ENCODE measurements at places on chromosomes 5 and 9.

DNA sequence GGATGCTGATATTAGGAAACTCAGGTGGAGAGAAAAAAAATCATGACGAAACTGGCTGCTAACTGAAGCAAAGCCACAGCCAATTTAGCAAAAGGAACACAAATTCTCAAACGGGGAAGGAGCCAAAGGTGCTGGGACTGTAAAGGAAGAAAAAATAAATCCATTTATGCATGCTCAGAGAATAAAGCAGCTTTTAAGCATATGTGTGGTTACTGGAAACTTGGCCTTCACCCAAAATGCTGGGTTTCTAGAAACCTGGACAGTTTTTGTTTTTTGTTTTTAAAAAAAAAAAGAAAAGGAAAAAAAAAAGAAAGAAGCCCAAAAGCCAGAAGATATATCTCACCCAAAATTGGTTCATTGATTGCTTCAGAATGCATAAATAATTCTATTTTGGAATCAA, 8.0 kb downstream of the WHRN start:
- no peak for DNase-seq

DNA sequence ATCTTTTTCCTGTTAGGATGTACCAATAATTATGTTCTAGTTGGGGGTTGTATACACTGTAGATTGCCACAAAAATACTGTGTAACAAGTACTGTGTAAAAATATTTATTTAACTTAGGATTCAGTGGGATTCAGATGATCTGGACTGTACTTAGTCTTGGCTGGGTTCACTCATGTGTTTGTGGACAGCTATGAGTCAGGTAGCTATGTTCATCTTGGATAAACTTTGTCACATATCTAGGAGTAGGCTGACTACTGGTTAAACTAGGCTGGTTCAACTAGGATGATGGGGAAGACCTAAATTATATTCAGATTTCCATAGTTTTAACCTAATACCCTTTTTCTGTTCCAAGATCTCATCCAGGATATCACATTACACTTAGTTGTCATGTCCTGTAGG, 32.1 kb upstream of the TNFSF15 start:
- no peak for DNase-seq

DNA sequence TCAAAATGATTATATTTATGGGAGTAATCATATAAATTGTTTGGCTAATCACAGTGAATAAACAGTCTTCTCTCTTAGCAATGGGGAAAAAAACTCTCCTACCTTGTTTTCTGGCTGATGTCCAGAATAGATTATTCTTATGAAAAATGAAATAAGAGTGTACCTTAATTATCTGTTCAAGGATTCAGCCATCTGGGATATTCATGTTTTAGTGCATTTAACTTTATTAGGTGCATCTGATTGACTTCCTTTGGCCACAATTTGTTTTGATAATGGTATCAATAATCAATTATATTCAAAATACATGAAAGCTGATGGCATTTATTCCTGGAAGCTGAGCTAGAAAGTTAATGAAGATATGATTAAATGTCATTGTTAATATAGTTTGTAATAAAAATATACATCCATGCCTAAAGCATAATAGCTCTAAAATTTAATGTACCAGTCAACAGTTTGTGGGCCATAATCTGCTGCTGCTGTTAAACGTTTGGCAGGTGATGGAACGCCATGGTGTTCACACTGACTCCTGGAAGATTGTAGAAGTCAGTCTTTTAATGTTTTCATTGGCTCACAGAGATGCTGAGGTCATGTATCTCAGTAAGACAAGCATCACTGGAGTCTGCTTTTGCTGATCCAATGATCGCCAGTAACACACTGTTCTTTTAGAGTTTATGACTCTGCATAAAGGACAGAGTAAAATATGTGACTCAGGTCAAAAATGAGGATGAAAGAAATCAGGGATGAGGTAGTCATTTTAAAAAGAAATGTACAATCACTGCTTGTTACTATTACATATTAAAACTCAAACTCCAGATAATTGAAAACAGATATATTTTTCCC, 105.8 kb downstream of the ISL1 start:
- DNase-seq: no peak

- no peak for DNase-seq
Observed at GRCh38 chr5:170117736-170118135, 12.0 kb downstream of the FOXI1 start.

- no peak for DNase-seq
Observed at GRCh38 chr9:124510650-124511425, 3.6 kb upstream of the NR5A1 start.

GRCh38 chr5:173320259-173320658, 8.0 kb downstream of the STC2 start:
- no peak for DNase-seq

- DNase-seq: no peak
Observed at GRCh38 chr5:153797484-153797883, 241.2 kb downstream of the FAM114A2 start.

- DNase-seq: no peak
Observed at GRCh38 chr5:77418162-77418561, 74.0 kb downstream of the WDR41 start.

GRCh38 chr5:53503562-53504218, 23.3 kb downstream of the FST start:
- DNase-seq: no peak

DNA sequence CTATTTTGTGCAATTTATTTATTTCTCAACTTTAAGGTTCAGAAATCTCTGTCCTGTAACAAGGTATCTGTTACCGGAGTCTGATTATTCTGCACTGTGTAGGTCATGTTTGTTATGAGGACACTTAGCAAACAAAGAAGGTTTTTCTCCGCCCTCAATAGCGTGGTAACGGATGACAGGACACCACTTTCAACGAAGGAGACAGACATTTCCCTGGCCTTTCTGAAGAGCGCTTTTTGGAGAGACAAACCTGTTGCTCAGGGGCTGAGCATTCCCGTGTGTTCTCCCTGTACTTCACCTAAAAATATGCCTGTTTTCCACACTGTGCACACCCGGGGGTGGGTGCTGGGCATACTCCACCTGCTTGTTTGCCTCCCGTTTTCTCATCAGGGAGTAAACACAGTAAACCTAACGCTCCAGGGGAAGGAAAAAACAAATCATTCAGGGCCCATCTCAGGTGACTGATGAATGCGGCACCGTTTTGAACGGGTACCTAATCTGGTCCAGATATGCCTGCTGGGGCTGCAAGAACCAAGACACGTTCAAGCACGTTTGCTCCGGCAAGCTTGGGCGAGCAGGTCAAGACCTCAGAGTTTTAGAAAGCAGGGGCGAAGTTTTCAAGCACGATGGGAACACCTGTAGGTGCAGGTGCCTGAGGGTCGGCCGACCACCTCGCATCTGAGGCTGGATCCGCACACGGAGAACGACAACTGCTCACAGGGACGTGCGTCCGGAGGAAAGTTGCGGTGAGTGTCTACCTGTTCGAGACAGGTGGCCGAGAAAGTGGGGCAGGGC, 859 bp downstream of the RETREG1 start:
- no peak for DNase-seq

GRCh38 chr9:37236822-37237221, 116.4 kb downstream of the ZCCHC7 start:
- DNase-seq: no peak

GRCh38 chr5:79560771-79561524, 47.0 kb upstream of the HOMER1 start:
- no peak for DNase-seq

GRCh38 chr5:126483156-126483555, 59.9 kb downstream of the GRAMD2B start:
- no peak for DNase-seq
